Natural killer cell treated with Interleukin-12 subunit alpha and Interleukin-12 subunit beta and Interleukin-15 and Interleukin-18, amount 100 ng/mL, for 72 hours (primary cell): ENCODE measurements at places on chromosomes 16 and 17.

- H3K27ac ChIP-seq, result no peak overlapping the region
- DNase-seq, result no peak
- no peaks in the 10 kb centered on the region for H3K36me3 ChIP-seq
- peaks cover 11% of the 10 kb centered on the region for H3K27me3 ChIP-seq
These were observed 29.7 kb upstream of the PEMT start for GRCh38 chr17:17621254-17621653.

- no peak overlapping the region for H3K4me3 ChIP-seq
- DNase-seq, result no peak
- peaks cover 10% of the 10 kb centered on the region for H3K27me3 ChIP-seq
- no peak overlapping the region for H3K27ac ChIP-seq
- no peaks in the 10 kb centered on the region for H3K36me3 ChIP-seq
These were observed 23.5 kb downstream of the CACNG5 start for GRCh38 chr17:66858226-66859083.

DNA sequence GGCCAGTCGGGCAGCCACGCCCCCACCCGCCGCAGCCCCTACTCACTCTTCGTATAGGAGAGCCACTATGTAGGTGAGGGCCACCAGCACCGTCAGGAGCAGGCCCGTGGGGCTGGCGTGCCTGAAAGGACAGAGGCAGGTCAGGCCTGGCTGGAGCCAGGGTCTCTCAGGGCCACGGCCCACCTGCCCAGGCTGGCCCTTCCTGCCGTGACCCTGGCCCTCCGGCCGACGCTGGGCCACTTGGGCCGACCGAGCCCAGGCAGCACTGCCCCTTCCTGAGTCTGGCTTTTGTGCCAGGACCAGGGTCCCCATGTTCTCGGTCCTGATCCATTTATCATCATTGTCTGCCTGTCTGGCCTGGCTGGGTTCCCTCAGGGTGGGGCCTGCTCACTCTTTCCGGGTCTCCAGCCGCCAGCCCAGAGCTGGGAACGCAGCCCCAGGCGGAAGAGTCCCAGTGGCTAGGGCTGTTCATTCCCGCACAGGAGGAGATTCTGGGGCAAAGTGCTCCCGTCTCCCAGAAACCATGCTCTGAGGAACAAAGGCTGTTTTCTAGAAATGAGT is 10.1 kb upstream of the RASD1 start:
- no peak overlapping the region for H3K27ac ChIP-seq
- H3K4me1 ChIP-seq, result no peaks in the 10 kb centered on the region
- H3K4me3 ChIP-seq, result no peak overlapping the region
- H3K36me3 ChIP-seq, result no peaks in the 10 kb centered on the region
- DNase-seq, result no peak

DNA sequence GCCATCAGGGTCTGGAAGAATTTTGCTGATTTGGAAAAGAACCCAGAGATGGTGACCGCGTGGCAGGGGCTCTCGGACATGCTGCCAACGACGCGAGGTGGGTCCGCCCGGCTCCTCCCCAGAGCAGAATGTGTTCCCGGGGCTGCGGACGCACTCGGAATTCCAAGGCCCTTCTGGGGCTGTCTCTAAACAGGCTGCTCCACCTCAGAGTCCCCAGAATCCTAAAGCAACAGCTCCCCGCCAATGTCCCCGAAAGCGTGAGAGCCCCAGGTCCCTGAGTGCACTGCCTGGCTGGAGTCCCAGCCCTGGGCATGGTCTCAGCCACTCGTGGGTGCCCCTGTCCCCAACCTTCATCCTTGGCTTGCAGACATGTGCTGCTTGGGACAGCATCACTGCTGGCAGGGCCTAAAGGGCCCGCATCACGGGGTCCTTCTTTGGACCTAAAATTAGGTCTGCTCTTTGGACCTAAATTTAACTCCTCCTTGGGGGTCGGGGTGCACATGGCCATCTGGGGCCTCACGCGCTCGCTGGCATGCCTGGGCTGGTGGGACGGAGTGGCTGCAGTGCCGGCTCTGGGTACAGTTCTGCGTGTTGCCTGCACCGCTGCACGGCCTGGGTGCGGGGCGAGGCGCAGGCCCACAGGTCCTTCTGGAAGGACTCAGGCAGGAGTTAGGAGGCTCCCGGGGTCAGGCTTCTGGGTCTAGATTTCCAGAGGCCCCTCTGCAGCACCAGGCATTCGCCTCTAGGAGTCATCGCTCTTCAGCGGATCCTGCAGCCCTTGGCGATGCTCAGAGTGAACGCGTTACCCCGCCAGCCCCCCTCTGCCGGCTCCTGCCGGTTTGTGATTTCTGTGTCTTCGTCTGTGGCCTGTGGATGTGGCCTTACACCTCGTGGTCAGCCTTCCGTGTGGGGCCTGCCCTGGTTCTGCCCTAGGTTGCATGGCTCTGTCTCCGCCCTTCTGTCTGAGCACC is 41.9 kb upstream of the CHMP6 start:
- H3K27ac ChIP-seq, result no peak overlapping the region
- H3K4me3 ChIP-seq, result no peak overlapping the region
- H3K36me3 ChIP-seq, result peaks cover 11% of the 10 kb centered on the region
- DNase-seq, result no peak
- H3K27me3 ChIP-seq, result no peaks in the 10 kb centered on the region
- H3K4me1 ChIP-seq, result peaks cover 9% of the 10 kb centered on the region

GRCh38 chr16:20676837-20677236 is 20.6 kb downstream of the ACSM1 start:
- H3K27me3 ChIP-seq, result no peaks in the 10 kb centered on the region
- peaks cover 28% of the 10 kb centered on the region for H3K4me1 ChIP-seq
- H3K4me3 ChIP-seq, result peak overlapping the region; percentile 80
- H3K27ac ChIP-seq, result peak overlapping the region; percentile 53
- no peak for DNase-seq
- H3K36me3 ChIP-seq, result no peaks in the 10 kb centered on the region

DNA sequence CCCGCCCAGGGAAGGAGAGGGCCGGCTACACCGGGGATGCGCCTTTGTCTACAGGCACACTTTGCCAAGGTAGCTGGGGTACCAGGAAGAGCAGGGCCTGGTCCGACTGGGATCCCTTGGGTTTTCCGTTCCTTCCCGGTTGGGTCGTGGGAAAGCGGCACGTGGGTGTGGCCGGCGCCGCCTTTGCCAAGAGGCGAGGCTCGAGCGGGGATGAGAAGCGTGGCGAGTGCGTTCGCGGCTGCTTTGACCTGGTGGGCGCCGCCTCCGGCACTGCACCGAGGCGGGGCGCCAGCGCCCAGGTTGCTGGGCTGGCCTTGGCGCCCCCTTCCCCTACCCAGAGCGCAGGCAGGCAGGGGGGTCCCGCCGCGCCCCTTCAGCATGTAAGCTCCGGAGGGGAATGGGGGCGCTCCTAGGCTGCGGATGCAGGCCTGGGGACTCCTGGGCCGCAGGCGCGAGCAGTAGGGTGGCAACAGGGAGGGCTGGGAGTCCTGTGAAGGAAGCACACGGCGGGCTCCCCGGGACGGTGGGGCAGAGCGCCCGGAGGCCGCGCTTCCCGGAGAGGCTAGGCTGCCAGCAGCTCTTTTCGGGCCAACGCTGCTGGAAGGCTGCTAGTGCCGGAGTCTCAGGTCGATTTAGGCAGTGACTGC is 2.0 kb downstream of the HAS3 start:
- H3K4me1 ChIP-seq, result peaks cover 6% of the 10 kb centered on the region
- peak overlapping the region; percentile 41 for H3K4me3 ChIP-seq
- DNase-seq, result no peak
- H3K27ac ChIP-seq, result no peak overlapping the region
